Neural progenitor cell (in vitro differentiated cells): ENCODE measurements at places on chromosomes 7 and 10.
A peak's percentile ranks its signal among the peaks of the same experiment; 100 is the strongest.

- DNase-seq: no peak
Observed at GRCh38 chr7:91043924-91044645, 220.1 kb upstream of the FZD1 start.

DNA sequence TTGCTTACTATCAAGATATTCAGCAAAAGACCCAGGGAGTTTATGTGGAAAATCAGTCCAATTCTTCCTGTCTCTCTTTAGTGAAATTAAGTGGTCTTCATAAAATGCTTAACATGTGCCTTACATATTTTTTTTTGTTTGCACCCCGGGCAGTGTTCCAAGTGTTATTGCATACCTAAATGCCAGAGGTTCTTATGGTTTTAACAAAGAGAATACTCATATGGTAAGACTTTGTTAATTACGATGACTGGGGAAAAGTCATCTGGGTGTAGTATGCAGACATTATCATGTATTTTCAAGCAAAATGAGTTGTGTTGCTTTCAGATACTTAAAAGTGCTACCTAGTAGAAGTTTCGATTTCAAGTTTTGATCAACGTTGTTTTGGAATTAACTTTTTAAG is 82.6 kb downstream of the PRKG1 start:
- DNase-seq: no peak

GRCh38 chr10:93478873-93479272 is 3.3 kb downstream of the MYOF start:
- no peak for DNase-seq

GRCh38 chr7:89680161-89680560 is 474.1 kb upstream of the STEAP1 start:
- DNase-seq: no peak

GRCh38 chr10:78829565-78829964 is 239.2 kb upstream of the ZMIZ1 start:
- DNase-seq: no peak

DNA sequence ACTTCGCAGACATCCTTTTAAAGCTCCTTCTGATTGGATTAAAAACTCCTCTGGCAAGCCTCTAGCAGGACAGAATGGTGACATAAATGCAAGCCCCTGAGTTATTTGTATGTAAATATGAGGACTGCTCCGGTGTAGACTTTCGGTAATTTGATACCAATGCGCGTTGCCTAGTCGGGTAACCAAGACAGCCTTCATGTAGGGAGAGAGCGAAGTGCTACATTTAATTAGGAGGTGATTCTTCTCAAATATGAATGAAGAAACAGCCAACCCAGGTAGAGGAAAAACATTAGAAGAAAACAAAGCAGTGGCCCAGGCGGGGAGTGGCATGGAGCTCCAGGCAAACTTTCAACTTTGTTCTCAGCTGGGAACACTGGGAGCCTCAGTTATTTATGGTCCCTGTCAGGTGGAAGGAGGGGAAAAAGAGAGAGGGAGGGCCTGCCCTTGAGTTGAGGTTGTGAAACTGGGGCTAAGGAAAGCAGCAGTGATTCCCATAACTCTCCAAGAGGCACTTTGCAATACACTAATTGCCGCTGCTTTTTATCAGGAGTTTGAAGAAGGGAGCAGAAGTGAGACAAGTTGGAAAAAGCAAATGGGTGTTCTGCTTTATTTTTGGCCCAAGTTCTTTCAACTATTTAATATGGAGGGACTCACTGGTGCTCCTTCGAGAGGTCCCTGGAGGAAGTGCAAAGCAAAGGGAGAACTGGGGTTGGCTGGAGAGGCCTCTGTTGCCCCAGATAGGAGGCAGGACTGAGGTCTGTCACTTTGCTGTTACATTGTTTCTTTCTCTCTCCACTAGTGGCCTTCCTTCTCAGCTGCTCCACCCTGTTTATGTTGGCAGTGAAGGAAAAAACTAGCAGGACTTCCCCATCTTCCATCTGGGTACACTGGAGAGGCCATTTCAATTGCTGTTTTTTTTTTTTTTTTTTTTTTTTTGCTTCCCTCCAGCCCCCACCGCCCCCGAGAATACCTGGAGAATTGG is 234.6 kb upstream of the CCDC6 start:
- peak; percentile 79 for DNase-seq

DNA sequence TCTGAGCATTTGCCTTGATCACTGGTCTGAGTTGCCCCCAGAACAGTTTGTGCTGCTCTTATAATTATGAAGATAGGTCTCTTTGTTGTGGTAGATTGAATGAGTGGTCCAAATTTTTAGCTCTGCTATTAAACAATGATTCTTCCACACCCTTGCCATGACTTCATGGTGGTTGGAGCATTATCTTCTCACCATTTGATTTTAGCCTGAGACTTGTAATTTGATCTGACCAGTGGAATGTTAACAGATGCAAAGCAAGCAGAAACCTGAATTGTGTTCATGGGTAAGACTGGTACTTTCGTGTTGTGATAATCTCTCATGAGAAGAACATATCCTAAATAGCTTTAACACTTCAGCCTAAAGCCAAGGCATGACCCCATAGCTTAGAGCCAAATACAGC is 139.1 kb downstream of the TFPI2 start:
- DNase-seq: no peak
